Activated T-cell treated with anti-CD3 and anti-CD28 coated beads for 48 hours (primary cell): ENCODE measurements at places on chromosomes 11 and 22.

DNA sequence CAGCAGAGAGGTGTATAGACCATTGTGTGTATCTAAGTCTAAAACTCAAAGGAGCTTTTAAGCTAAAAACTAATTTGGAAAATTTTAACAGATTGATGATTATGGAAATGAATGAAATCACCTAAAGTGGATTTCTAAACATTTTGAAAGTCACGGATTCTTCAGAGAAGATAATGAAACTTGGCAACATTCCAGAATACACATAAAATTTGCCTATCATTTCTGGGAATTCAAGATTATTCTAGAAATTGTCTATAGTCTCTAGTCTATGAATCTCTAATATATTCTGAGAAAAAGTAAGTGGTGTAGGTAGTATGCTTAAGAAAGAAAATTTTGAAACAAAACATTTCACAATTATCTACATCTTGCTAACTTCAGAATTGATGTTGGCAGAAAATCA lies 1117.9 kb upstream of the CNTN5 start:
- DNase-seq: no peak

GRCh38 chr11:115581871-115582639 lies 77.8 kb upstream of the CADM1 start:
- DNase-seq: no peak

DNA sequence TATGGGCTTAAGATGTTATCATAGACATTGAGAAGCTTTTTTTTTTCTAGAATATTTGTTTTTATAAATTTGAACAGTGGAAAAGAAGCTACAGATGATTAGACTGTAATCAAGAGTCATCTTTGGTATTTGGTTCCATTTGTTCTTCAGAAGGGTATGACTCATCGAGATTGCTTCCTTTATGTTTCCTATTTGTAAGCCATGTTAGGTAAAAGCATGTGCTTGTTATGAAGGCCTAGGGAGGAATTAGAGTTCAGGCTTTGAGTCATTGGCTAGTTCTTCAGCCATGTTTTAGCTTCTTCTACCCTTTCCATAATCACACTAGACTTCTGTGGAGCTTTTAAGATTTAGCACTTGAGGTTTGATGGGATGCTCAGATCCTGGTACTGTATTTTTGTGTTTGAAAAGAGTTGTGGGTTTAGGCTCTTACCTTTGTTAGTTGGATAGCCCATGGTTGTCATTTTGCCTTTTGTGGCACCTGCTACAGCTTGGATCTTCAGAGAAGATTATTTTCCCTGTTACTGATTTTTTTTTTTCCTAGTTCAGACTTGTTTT lies 44.3 kb downstream of the POLD3 start:
- no peak for DNase-seq

GRCh38 chr22:33492210-33492651 lies 428.0 kb downstream of the LARGE1 start:
- no peak for DNase-seq

DNA sequence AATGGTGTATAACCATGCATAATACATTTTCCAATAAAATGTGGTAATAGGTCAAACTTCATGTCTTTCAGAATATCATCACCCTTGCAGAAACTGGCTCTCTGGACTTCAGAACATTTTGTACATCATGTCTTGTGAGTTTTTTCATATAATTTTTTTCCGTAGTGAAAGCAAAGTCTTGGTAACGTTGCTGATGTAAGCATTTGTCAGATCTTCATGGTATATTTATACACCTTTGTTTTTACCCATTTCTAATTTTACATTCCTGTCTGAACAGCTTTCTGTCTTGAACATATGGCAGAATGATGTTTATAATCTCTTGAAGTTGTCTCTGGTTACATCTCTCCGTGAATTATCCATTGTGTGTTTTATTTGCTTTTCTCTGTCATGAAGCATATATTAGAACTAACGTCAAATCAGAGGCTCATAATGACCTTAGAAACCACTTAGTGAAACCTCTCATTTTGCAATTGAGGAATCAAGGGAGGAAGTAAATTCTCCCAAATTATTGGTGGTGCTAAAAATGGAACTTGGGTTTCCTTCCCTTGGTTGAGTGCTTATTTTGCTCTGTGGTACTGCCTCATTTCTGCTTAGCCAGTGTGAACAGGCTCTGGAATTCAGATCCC lies 37.4 kb downstream of the CSRP3 start:
- no peak for DNase-seq

- no peak for DNase-seq
Measured at GRCh38 chr22:38273135-38273826, 471 bp upstream of the TMEM184B start.
